NCI-H748 treated with DMSO at 0.1 percent for 48 hours (cell line): ENCODE measurements at places on chromosomes 1 and 21.

DNA sequence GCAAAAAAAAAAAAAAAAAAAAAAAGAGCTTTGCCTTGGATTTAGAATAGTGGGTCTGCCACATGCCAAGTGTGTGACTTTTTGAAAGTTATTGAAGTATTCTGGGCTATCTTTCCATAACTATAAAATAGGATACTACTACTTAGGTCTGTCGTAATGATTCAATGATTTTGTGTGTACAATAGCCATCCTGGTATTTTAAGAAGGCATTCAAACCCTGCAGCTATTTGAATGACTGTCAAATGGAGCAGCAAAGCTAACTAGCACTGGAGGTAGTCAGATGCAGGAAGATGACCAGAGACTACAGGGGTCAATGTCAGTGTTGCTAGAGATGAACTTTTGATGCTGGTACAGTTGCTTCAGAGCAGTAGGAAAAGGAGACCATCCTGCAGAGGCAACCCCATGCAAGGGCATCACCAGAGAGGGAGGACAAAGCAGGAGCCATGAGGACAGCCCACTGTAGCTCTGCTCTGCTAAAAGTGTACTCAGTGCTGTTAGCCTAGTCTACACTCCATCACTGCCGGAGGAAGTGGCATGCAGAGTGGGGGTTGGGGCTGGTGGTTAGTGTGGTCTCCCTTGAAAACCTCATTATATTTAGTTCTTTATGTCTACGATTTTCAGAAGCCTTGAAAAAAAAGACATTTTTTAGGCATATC, 29.0 kb downstream of the DUSP10 start:
- DNase-seq, result no peak

DNA sequence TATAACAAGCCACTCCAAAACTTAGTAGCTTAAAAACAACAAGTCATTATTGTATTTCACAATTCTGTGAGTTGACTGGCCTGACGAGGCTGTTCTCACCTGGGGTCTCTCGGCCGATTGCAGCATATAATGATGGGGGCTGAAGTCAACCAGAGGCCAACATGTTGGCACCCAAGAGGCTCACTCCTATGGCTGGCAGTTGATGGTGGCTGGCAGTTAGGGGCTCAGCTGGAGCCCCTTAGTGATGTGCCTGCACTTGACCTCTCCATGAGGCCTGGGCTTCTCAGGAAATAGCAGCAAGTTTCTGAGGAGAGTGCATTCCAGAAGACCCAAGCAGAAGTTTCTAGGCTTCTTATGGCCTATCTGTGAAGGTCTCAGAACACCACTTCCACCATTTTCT, 459.4 kb downstream of the NPHP4 start:
- DNase-seq, result no peak

DNA sequence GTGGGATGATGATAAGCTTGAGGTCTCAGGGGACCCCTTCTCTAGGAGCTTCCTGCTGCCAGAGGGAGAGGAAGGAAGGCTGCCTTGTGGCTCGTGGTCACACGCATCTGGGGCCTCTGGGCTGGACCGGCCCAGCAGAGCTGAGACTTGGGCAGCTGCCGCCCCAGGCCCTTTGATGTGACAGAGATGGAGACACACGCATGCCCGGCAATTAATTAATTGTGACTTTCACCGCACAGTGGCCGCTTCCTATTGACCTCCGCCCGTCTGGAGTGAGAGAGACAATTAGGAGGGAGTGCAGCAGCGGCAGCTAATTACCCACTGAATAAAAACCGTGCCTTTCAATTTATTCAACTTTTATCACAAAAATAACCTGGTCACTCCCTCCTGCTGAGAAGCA, 16.6 kb upstream of the C1QA start:
- no peak for DNase-seq

DNA sequence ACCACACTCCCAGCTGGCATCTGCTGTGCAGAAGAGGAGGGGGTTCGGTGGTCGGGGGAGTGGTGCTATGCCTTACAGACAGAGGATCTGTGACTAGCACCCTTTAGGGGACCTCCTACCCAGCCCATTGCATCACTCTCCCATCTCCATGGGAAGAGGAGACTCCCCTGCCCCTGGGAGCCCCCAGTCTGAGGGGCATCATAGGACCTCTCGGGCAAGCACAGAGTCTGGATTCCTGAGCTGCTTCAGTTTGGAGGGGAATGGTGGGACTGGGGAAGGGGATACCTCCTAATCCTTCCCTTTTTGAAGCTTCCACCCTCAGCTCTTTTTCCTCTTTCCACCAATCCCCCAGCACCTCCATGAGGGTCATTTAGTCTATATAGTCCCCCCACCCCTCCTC, 1.4 kb downstream of the INSRR start:
- no peak for DNase-seq

DNA sequence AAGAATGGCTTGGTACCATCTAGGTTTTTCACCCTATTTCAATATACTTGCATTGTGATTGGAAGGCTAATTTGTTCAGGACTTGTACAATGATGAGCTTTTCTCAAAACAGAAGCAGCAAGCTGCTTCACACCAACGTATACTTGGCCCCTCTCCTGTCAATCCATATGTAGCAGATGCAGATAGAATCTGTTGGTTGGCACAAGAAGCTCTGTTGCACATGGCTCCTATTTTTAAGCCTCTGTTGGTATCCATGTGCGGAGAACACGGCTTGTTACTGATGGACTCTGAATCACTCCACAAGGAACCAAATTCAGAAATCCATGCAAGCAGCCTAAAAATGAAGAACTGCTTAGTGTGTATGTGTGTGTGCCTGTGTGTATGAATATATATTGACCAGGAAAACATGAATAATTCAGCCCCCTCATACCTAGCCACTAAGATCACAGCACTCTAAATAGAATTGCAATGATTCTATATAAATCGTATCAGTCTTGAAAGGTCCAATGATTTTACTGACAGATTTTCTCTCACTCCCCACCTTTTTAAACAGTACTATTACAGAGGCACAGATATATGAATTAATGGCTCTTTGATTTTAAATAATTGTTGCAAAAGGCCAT, 258.4 kb upstream of the DPYD start:
- DNase-seq, result no peak

GRCh38 chr1:9835758-9836631, 12.2 kb upstream of the CLSTN1 start:
- DNase-seq, result no peak

- no peak for DNase-seq
These were observed 23.6 kb upstream of the HEATR1 start for GRCh38 chr1:236627727-236628408.

DNA sequence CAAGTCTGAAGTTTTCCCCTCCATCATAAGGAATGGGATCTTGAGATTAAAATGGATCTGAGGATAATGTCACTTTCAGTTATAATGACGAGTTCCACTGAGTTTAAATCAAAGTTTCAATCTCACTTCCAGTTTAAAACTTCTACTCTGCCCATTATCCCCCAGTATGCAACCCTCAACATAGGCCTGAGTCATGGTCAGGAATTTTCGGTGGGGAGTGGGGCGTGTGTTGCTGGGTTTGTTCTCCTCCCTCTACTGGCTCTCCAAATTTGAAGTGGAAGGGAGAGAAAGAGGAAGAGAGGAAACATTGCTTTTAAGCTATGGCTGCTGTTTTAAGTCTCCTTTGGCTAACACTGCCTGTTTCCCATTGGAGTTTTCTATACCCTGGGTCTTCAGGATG, 152.9 kb downstream of the TM2D1 start:
- DNase-seq, result no peak

GRCh38 chr1:201190624-201191051, at the start of gene IGFN1:
TSS of gene IGFN1 (plus strand) at chr1:201190824. CDS start at chr1:201193294, 2,470 bp downstream.
- DNase-seq, result no peak

DNA sequence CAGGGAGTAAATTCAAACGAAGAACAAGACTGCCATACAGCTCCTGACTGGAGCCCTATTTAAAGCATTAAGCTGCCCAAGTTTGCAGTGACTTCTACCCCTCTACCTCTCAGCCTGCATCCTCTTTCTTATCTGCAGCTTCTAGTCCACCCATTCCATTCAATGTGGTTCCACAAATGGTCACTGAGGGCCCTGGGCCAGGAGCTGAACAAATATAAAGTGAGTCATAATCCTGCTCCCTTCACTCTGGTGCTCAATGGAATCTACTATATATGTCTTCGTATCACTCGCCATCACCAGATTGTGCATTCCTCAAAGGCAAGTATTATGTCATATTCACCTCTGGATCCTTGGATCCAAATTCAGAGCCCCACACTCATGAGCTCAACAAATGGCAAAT, 398.7 kb downstream of the BRINP2 start:
- no peak for DNase-seq

DNA sequence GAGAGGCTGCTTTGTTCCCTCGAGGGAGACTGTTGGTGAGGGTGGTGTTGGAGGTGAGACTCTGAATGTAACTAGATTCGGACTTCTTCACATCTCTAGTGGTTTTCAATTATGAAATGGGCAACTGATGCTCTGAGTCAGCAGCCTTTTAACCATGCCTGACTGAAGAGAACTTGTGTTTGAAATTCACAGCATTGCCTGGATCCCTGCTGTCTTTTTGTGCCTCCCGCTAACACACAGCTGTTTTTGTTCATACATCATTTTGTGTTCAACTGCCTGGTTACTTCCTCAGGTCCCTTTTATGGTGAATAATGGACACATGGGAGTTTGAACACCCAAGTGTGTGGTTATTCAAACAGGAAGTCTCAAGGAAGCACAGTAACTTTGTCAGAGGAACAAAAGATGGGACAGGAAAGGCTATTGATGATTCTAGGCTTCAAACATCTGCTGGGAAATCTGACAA, 16.8 kb downstream of the LAMC1 start:
- no peak for DNase-seq

- DNase-seq, result no peak
These were observed 41.5 kb downstream of the MAN1C1 start for GRCh38 chr1:25657883-25658760.

GRCh38 chr1:191405417-191405816, 752.8 kb upstream of the RGS18 start:
- no peak for DNase-seq

DNA sequence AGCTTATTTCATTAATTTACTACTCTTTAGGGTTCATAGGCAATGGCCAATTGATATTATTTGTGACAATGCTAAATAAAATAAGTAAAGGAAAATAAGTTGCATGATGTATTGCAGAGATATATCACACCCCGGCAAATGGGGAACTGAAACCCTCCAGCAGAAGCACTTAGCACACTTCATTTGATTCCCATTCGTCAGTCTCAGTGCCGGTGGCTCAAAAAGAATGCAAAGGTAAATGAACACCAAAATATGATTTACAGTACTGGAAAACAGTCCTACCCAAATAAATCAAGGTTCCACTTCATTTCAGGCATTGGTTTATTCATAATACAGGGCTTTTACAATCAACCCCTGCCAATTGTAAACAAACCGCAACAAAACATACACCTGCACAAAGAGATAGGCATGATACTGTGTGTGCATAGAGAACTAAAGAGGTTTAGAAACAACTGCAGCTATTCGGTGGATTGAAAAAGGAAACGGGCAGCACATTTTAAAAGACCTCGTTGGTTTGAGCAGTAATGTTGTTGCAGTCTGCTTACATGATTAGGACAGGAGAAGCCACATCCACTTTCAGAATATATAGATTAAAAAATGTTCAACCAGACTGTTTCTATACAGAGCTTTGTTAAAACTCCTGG, 1019.2 kb downstream of the TTLL7 start:
- peak; percentile 78 for DNase-seq

DNA sequence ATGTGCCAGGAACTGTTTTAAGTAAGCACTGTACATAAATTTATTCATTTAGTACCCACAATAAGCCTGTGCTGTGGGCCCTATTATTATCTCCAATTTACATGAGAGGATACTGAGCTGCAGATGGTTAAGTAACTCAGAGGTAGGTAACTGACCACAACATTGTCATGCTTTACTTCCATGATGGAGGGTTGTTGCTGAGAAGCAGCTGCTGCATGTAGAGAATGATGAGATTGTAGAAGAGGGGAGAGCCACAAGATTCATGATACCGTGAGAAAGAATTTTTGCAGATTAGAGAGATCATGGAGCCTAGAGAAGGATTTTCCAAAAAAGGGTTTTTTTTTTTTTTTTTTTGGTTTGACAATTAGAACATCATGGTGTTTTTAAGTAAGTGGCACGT, 313.1 kb downstream of the PTBP2 start:
- no peak for DNase-seq

GRCh38 chr1:161473348-161473747, 31.9 kb upstream of the FCGR2A start:
- DNase-seq, result no peak
